ENCODE measurements at places on chromosomes 6 and 20.

DNA sequence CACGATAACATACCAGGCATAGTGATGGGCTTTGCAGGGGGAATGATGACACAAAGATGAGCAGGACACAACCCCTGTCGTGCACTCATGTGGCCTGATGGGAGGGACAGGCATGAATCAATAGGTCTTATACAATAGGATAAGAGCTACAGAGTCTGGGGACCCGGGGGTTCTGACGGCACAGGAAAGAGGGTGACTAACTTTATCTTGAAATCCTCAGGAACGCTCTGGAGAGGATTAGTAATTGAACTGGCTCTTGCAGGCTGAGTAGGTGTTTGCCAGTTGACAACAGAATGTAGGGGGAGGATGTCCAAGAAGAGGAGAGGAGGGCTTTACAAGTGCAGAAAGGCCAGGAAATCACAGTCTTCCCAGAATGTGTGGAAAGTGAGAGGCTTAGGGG, 219.9 kb upstream of the ECI2 start:
- no peak for DNase-seq

GRCh38 chr6:52741872-52742271, 21.4 kb downstream of the GSTA2 start:
- DNase-seq: no peak

GRCh38 chr6:39495640-39496039, 173.1 kb upstream of the KCNK16 start:
- no peak for DNase-seq

DNA sequence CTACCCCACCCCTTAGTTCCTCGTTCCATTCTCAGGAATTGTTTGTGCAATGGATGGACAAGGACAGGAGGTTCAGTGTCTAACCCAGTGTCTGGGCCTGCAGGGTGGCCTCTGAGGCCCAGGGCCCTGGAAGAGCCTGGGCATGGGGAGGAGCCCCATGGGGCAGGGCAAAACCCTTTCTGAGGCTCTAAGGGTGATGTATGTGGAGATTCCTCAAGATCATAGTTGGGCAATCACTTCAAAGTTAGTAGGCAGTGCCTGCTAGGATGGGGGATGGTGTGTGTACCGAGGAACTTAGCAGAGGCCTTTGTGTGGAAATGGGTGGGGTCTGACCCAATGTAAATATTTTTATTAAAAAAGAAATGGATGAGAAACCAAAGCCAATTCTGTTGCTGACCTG, 6.7 kb upstream of the C2 start:
- no peak for DNase-seq

DNA sequence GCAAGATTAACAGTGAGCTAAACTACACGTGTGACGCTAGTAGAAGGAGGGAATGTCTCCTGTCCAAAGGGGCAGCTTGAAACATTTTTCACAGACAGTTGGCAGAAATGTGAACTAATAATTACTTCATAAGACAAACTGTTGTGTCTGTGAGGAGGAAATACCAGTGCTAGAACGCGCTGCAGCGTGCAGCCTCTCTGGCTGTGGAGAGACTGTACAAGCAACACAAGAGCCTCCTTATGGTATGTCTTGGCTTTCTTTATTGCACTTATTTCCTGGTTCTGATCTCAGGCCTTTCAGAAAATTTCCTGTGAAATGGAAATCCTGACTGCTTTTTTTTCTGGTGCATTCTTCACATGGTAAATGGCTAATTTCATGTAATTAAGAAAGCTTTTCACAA, 25.3 kb upstream of the TIAM2 start:
- peak; percentile 30 for DNase-seq
